ENCODE measurements at places on chromosomes 7 and 10.

DNA sequence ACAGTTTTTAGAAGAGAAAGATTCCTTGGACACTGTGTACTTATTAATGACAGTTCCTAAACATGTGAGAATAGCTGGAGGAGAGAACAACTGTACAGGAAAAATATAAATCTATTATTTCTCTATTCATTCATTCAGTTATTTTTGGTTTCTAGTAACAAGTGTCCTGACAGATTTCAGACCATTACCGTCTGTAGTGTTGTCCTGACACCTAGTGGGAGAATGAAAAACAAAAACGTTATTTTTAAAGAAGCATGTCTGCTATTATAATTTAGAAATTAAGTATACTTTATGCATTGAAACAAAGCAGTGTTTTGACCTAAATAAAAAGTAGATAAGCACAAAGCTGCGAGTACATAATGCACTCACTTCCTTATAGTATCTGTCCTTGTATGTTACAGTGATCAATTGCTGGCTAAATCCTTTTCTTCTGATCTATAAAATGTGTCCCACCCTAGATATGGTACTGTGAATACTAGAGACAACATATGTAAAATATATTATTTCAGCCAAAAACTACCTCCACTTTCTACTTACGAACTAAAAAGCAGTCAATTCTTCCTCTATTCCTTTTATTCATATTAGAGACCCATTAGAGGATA, 575.6 kb downstream of the ARL4A start:
- no peak for DNase-seq

GRCh38 chr7:24956021-24956420, 24.0 kb downstream of the OSBPL3 start:
- no peak for DNase-seq

DNA sequence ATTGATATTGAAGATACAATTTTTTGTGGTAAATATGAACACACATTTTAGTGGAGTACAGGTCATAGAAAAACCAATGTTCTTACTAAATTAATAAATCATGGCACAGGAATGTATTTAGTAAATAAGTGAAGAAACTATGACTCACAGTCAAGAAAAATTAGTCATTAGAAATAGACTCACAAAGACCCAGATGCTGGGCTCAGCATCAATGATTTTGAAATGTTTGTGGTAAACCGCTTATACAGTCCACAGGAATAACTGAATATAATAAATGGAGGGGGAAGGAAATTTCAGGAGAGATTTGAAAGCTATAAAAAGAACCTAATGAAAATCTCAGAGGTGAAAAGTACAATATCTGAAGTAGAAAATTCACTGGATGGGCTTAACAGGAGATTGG, 138.3 kb upstream of the ADCY1 start:
- DNase-seq, result no peak

GRCh38 chr10:131964298-131964697, 17.4 kb downstream of the BNIP3 start:
- no peak for DNase-seq

DNA sequence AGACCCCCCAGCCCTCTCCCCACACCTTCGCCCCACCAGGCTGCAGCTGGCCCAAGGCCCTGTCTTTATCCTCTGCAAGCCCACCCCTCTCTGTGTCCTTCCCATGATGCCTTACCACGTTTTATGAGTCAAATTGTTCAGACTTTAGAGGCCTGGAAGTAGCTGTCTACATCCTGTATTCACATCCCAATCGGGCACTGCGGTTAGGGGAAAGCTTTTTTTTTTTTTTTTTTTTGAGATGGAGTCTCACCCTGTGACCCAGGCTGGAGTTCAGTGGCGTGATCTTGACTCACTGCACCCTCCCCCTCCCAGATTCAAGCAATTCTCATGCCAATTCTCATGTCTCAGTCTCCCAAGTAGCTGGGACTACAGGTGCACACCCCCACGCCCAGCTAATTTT, 121.5 kb upstream of the SH2B2 start:
- no peak for DNase-seq

DNA sequence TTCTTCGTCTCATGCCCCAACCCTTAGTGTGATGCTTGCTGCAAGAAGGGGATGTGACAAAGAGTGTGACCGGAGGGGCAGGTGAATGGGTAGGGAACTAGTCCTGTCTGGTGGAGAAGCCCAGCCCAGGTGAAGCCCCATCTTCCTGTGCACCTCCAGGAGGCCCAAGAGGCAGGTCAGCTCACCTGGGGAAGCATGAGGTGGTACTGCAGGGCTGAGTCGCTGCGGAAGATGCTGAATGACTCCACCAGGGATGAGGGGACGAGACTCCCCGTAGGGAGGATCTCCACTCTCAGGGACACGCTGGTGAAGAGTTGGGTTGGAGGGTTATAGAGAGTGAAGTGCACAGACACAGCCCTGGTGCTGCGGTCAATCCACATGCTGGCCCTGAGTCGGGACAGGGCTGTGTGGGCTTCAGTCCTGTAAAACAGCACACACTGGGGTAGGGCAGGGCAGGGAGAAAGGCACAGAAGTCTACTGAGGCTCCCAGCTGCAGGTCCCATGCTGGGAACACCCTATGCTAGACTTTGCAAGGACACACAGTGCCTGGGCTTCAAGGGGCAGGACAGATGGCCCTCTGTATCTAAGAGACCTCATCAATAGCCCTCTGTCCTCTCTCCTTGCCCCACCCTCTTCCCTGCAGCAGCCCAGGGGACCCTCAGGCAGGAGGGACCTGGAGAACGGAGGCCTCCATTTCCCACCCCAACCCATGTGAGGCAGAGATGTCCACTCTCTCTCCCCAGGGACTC, 136.5 kb downstream of the PKD1L1 start:
- no peak for DNase-seq

DNA sequence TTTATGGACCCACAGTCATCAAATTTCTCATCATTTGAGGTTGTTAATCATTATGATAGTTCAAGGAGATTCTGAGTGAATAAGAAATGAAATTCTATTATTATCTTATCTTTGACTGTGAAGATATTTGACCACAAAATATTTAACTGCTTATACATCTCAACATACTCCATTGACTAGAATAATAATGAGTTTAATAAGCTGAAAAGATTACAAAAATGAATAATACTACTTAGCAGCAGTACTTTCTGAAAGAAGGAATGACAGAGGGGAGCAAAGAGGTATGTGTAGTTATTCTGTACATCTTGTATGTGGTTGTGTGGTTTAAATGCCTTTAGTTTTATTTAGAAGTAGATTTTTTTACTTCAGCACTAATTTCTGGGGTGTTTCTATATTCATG, 214.2 kb downstream of the PRKG1 start:
- no peak for DNase-seq

DNA sequence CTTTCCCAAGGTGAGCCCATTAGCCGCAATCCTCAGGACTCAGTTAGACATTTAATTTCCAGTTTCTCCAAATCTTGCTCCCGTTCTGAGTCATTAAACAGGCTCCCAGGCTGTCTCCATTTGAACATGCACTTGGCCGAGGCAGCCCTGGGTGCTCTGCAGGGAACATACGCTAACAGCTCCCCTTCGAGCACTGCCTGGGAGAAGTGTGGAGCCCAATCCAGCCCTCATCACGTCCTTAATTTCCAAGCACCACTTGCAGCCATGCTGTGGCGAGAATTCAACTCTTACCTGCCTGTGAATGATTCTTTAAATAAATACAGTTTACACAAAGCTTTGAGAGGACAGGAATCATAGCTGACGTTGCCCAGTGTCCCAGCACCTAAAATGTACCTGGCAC, 218.2 kb downstream of the CCSER2 start:
- no peak for DNase-seq

DNA sequence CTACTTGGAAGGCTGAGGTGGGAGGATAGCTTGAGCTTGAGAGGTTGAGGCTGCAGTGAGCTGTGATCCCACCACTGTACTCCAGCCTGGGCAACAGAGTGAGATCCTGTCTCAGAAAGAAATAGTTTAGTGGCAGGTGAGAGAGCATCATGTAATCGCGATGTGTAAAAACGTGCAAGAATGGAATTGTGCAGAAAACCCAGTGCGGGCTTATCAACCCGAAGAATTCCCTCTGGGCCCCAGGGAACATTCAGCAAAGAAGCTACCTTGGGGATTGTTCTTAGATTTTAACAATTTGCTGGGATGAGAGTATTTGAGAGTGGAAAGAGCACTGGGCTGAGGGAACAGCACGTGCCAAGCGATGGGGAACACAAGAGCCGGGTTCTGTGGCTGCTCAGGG, 107.4 kb upstream of the INSYN2A start:
- no peak for DNase-seq

GRCh38 chr7:102317231-102318059, 30.8 kb downstream of the SH2B2 start:
- DNase-seq, result no peak

DNA sequence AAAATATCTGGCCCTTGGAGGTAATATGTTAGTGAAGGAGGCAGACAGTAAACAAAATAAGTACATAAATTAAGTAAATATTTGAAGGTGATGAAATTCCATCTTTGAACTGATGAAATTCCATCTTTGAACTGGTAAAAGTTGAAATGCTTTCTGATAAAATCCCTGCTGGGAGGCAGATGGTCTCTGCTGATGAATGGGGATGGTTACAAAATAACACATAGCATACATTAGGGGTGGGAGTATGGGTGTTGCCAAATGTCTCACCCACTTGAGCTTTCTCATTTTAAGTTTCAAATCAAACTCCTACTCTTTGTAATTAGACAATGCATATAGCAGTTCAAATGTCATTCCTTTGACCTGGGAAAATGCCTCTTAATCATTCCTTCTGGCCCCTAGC, 77.5 kb upstream of the SORCS3 start:
- DNase-seq, result no peak

DNA sequence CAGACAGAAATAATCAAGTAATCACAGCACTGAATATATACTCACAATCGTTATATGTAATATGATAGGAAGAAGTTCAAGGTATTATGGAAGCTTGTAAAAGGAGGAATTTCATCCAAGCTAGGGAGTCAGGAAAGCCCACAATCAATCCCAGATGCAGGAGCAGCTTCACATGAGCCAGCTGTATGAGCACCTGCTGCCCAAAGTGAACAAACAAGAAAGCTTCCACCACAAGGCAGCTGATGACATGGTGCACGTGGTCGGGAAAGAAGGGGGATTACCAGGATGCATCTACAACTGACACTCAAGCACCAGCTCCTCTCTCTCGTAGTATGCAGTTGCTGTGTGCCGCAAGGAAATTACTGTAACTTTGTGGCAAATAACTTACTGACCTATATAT, 225.2 kb downstream of the XPNPEP1 start:
- no peak for DNase-seq

DNA sequence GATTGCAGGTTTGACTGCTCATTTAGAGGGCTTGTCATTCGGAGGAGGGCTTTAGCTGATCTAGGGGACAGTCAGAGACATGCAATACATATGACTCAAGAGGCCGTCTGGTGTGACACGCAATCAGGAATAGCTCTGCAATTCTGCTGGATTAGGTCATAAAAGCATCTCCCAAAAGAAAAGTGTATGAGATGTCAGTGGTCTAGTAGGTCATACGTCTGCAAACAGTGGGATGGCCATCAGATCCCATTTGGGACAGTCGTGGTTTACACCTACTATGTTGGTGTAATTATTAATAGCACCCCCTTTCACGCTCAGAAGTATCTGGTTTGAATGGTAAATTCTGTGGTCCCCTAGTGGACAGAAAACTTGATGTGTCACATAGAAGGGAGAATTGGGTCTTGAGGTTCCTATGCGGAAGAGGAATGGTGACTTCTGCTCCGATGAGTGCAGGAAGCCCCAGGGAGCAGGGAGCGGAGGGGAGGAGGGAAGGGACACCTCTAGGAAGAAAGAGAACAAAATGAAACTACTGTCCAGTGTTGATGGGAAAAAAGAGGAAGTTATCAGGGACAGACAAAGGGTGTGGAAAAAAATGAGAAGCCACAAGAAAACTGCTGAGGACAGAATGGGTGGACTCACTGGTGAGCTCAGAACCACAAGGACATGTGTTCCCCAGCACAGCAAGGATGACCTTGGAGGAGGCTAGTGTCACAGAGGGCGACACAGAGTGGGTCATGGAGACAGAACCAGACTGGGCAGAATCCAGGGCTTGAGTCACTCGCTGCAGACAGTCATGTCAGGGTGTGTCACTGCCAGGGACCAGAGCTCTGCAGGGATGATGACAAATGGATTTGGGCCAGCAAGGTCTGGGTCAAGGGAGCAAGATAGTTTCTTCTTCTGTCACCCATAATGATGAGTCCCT, 59.9 kb downstream of the MAP3K8 start:
- DNase-seq, result no peak

DNA sequence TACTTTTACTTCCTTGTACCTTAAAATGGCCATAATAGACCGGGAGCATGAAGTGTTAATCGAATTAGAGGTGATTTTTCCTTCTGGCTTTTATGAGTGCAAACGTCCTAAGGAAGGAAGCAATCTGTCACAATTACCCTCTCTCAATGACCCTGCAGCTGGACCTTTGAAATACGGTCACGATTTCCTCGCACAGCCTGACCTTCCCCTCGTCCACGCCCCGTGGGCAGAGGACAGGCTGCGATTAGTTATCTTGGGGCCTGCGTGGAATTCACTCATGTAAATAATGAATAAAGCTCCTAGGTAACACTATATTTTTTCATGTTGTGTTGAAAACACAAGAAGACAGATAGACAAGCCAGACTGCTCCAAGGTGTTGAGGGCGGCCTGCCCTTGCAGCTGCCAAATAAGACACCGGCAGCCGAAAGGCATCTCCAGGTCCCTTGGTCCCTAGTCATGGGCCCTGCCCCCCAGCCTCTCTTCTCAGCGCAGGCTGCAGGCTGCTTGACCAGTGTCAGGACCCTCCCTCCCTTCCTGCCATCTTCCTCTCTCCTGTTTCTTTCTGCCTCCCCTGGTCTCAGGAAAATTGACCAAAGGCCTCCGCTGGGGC, 199.9 kb downstream of the TCERG1L start:
- no peak for DNase-seq

- DNase-seq, result no peak
These were observed 3.2 kb upstream of the HUS1 start for GRCh38 chr7:47982610-47983009.

DNA sequence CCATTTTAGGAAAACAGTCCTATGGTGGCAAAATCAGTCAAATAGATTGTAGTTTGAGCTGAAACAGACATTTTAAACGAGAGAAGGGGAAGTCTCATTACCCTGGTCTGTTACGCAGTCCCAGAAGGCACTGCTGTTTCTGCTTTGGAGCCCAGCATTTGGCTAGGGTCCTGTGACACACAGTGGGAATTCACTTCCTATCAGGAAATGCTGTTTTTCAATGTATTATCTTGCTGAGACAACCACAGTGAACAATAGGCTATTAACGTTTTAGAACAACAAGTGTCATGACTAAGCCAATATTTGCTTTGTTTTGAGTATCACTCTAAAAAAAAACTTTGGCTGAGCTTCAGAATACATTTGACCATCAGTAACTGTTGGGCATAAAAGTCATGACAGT, 74.1 kb downstream of the ADD3 start:
- no peak for DNase-seq

GRCh38 chr7:78213402-78213801, 414.8 kb downstream of the PHTF2 start:
- no peak for DNase-seq
